ENCODE measurements at places on chromosomes 3 and 15. TPM values are rescaled to one million over a fixed set of nuclear protein-coding genes. Genes with fewer than 3 reads are reported as not detected.

The BCHE gene
- 1.9 TPM for total RNA-seq

The CCR9 gene
- not detected for total RNA-seq

The CYP1A1 gene
- total RNA-seq: not detected

The SPRED1 gene
- 39.4 TPM for total RNA-seq

The ARPIN gene
- 35.4 TPM for total RNA-seq

The TRA2B gene
- 150 TPM for total RNA-seq

The RARB gene
- total RNA-seq: 5.9 TPM

The CAV3 gene
- total RNA-seq: not detected

The CDCP1 gene
- total RNA-seq: 8.9 TPM

The STAB1 gene
- 339 TPM for total RNA-seq

The CFAP161 gene
- total RNA-seq: 0.45 TPM

DNA sequence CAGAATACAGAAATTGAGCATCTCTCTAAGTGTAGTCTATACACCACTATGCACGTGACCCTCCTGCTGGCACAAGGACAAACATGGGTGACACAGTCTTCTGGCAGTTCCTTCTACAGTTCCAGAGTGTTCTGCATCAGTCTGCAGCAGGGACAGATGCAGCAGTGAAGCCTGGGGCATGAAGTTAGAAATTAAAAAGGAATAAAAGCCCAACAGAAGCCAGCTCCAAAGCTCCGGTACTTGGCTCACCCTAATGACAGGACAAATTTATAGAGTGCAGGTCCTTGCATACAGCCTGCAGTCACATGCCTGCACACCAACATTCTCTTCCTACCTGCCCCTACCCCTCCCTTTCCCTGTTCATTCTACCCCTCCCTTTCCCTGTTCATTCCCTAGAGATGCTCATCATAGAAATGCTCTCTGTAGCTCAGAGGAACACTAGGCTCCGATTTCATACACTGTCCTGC lies 15.0 kb downstream of the UACA start:
- peak; percentile 93 for DNase-seq

DNA sequence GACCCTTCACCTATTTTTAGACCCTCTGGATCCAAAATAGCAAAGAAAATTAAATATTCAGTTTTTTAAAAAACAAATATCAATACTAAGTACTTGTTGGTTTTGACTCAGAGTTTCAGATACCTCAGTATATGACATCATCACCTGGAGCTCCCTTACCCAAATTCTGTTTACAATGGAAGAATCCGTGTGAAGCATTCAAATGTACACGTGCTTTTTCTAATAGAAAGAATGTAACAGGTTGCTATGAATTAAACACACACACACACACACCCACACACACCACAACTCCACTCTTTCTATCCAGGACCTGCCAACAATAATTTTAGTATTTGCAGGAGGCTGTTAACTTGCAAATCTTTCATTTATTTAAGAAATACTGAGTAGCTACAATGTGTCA lies 221.8 kb downstream of the THRB start:
- no peak for DNase-seq

DNA sequence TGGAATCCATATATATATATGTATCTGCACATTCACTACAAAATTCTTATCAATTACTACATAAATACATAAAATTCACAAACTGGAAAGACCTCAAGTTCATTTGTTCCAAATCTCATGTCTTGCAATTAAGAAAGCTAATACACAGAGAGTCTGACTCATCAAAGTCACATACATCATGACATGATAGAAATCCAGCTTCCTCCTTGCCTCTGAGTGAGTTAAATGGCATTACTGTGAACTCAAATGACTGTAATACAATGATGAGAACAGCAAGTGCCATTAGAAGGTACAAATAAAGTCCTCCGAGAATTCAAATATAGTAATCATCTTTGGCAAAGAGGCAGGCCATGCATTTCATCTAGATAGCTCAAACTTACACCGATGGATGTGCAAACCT lies 55.1 kb upstream of the AGTR1 start:
- no peak for DNase-seq

- no peak for DNase-seq
These were observed 76.2 kb downstream of the NR2F2 start for GRCh38 chr15:96406701-96407100.

GRCh38 chr15:40286061-40286532 lies 3.2 kb upstream of the ANKRD63 start:
- DNase-seq: no peak

GRCh38 chr3:87855211-87855610 lies 203.6 kb downstream of the CGGBP1 start:
- no peak for DNase-seq

GRCh38 chr3:174099724-174100123 lies 702.2 kb downstream of the NLGN1 start:
- no peak for DNase-seq

DNA sequence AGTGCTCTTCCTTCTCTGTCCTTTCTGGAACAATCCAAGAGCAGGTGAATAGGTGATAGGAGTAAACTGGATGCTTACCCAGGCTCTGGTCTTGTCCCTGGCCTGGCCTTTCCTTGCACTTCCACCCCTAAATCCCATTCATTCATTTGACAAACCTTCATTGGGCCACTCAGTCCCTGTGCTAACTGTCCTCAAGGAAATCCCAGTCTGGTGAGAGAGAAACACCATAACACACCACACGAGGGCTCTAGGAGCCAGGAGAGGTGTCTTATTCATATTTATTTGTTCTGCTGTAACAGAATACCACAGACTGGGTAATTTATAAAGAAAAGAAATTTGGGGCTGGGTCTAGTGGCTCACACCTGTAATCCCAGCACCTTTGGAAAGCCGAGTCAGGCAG lies 22.8 kb downstream of the EFCC1 start:
- no peak for DNase-seq

DNA sequence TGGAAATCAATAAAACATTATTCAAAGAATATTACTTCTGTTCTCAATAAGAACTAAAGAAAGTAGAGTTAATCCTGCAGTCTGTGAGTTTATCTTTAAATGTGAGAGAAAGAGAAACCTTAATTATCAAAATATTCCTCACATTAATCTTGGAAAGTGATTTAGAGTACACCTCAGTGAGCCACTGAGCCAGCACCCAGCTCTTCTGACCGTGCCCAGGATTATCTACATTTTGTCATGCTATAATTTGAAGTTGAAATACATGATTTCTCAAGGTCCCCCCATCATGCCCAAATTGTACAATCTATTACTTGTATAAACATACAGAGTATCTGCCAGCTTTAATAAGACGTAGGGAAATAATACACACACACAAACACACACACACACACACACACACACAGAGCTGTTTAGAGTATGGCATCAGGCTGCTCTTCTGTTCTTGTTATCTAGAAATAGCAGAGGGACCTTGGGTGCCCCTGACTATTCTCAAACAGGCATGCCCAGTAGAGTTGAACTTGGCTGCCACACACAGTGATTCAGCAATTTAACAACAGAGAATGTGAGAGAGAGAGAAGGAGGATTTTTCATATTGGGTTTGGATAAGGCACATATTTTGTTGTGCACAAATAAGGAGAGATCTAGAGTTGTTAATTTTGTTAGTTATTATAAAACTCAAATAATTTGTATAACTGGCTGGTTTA lies 74.4 kb downstream of the P2RY1 start:
- DNase-seq: peak; percentile 45

GRCh38 chr15:82831894-82832600 lies 22.6 kb downstream of the WHAMM start:
- DNase-seq: no peak

- DNase-seq: no peak
These were observed 12.6 kb upstream of the PAK2 start for GRCh38 chr3:196726788-196727675.

DNA sequence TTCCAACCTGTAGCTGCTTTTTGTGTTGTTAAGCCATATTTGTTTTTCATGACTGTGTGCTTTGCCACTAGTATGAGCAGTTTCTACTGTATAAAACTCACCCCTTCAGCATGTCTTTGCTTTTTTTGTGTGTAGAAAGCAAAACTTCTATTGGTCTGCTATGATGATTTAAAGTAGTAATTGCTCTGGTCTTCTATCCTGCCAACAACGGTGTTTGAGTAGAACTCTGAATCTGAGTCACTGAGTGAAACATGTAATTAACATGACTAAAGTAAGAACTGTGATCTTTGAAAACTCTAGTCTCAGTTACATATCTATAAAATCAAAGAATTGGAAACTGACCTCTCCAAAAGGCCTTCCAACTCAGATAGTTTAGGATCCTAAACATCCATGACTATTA lies 133.6 kb downstream of the TPRG1 start:
- DNase-seq: no peak

DNA sequence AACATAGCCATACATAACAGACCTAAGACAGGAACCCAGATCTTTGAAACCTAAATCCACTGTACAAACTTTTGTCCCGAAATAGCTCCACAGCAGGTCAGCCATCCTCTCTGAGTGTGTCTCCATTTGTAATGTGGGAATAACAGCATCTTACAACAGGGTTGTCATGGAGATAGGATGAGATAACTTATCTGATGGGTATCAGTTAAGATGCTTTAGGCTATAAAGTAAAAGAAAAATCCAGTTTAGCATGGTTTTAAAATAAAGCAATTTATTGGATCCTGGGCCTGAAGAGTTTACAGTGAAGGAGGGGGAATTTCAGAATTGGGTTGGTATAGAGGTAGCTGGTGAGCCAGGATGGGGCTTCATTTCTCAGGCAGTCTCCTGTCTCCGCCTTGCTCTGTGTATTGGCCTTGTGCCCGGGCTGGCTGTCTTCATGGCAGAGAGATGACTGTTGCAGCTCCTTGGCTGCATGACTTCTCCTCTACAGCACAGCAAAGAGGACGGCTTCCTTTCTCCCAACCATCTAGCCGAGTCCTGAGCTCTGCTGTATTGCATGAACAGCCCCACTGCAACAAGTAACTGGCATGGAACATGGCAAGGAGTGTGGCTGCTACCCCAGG lies 131.9 kb upstream of the PROK2 start:
- no peak for DNase-seq

GRCh38 chr3:52752045-52752660 lies 18.6 kb downstream of the NEK4 start:
- no peak for DNase-seq

- DNase-seq: no peak
These were observed 15.7 kb upstream of the ZBTB20 start for GRCh38 chr3:115162759-115163158.

GRCh38 chr15:67807141-67807540 lies 18.2 kb upstream of the SKOR1 start:
- DNase-seq: peak; percentile 51

DNA sequence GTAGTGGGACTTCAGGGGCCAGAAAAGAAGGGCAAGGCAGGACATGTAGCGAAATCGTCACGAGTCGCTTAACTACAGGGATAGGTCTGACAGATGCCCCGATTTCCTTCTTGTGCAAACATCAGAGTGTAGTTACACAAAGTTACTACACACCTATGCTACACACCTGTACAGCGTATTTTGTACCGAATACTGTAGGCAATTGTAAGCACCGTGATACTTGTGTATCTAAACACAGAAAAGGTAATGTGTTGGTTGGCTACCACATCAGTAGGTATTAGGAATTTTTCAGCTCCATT lies 515 bp upstream of the MTHFS start:
- DNase-seq: no peak

- DNase-seq: peak; percentile 81
These were observed at the start of gene IQSEC1 for GRCh38 chr3:13073326-13074005. IQSEC1 (minus strand) TSS chr3:13073429; CDS start chr3:13073014, 415 bp downstream.

- DNase-seq: no peak
These were observed 134.0 kb downstream of the LPP start for GRCh38 chr3:188287762-188288505.

DNA sequence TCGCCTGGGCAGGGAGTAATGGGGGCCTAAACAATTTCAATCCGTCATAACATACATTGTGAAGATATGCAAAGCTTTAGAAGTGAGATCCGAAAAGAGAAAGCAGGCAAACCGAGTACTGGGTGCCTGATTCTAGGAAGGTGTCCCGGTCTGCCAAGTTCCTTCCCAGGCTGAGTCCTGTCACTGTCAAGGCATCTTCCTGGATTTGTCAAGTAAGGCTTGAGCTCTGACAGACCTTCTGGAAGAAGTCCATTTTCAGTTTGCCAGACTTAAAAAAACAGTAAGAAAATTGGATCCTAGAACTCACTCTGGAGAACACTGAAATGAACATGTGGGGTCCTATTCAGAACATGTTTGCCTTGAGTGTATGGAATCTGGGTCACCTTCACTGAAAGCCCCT lies 253.9 kb downstream of the RORA start:
- no peak for DNase-seq

- DNase-seq: no peak
These were observed 84.0 kb downstream of the LIPC start for GRCh38 chr15:58515807-58516206.

DNA sequence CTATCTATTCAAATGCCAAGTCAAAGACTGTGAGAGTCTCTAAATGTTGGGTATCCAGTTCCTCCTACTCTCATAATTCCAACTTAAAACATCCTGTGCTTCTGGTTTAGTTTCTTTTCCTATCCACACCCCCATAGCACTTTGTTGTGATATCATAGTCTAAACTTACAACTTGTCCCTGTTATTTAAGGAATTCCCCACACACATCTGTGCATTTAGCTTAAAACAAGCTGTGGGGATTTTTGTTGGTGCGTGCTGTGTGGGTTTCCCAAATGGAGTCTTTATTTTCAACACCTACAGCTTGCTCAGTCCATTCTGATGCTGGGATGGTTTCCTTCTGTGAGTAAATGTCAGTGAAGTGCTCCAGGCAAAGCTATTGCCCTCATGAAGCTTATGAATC lies 167.3 kb downstream of the GMNC start:
- no peak for DNase-seq

- peak; percentile 79 for DNase-seq
These were observed 319 bp downstream of the LNP1 start for GRCh38 chr3:100401674-100402041.

DNA sequence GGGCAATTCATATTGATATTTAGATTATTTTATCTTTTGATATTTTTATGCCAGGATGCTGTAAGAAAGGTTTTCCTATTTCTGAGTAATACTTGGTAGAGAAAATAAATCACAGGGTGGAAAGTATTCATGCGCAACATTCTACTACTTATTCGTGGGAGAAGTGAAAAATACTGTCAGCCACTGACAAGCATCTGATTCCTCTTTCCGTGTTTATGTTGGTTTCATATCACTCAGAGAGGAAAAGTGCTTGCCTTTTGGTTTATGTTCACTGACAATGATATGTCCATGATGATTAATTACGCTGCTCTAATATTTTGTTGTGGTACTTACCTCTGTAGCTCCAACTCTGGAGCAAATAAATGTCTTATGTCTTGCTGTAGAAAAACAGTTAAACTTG lies 429.4 kb downstream of the EDEM1 start:
- DNase-seq: no peak
